Astrocyte (in vitro differentiated cells and primary cell): ENCODE measurements at places on chromosomes 4 and X. TPM values are rescaled to one million over a fixed set of nuclear protein-coding genes. Genes with fewer than 3 reads are reported as not detected.

ALAS2 gene
- not detected in 2 replicates for total RNA-seq

CENPVL1 gene
- total RNA-seq, result 0.19 and 0.25 TPM in 2 replicates

ZXDA gene
- total RNA-seq, result 1.6 and 1.8 TPM in 2 replicates

MAP7D2 gene
- total RNA-seq, result 1.2 and 1.3 TPM in 2 replicates

RGN gene
- not detected in 2 replicates for total RNA-seq

NAA11 gene
- not detected in 2 replicates for total RNA-seq

DNA sequence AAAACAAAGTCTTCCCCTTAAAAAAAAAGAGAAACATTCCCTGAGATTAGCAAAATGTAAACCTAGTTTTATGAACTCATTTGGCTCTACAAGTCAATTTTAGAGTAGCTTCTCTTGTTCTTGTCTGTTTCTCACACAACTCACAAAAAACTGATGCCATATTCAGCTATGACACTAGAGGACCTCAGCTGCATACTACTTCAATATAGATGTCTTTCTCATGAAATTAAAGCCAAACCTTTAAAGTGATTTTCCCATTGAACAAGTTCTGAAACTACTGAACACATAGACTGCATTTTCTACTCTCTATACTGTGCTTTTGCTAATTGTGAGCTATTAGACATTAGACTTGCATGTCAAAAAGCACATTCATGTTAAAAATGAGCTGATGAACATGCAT, 49.8 kb downstream of the TBCK start:
- peak; percentile 35 for DNase-seq

DNA sequence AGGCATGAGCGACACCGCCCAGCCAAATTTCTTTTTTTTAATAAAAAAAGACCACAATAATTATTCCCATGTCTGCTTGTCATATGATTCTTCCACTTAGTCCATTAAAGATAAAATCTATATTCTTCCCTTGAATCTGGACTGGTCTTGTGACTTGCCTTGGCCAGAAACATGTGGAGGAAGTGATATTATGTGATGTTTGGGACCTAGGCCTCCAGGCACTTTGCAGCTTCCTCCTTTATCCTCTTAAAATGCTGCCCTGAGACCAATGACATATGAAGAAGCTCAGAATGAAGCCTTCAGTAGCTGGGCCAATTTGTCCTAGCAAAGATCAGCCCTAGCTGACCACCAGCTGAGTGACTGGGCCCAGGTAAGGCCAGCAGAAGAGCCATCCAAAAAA, 250.0 kb downstream of the INPP4B start:
- DNase-seq, result no peak

DNA sequence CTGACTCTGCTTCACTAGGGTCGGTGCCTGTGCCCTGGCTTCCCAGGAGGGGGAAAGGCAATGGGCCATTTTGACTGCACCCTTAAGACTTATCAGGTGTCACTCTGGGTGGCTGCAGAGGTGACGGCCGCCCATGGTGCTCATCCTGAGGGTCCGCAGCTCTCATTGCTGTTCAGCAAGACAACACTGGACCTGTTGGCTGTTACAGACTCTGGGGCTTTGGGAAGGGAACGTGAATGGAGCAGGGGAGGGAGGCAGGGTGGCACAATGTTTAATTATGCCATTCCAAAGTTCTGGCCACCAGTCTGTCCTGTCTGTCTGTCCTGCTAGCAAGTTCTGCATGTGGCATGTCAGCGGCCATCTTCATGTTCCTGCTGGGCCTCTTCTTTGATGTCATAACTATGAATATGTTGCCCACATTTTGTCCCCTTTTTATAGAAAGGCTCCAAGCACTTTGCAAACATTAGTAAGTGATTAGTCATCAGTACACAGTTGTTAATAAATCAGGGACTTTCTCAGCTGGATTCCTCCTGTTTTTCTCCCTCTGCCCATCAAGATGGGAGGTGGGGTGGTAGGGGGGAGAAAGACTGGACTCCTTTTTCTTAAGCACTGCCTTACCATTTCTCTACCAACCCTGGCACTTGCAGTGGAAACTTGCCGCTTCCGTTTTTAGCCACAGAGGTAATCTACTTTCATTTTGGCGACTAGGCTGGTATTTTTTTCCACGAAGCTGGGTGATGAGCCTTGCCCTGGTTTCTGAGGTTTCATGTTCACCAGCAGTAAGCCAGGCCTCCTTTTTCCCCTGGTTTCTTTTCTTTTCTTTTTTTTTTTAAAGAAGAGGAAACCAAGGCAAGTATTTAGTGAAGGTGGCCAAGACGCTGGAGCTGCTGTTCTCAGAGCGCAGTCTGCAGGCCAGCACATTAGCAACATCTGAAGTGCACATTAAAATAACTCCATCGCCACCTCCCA, 88.6 kb upstream of the TRIM2 start:
- DNase-seq, result peak; percentile 82

- DNase-seq, result peak; percentile 77
Observed at GRCh38 chr4:158015241-158015640, 157.6 kb downstream of the GASK1B start.

GRCh38 chr4:73731968-73732610, 8.3 kb upstream of the CXCL8 start:
- no peak for DNase-seq

DNA sequence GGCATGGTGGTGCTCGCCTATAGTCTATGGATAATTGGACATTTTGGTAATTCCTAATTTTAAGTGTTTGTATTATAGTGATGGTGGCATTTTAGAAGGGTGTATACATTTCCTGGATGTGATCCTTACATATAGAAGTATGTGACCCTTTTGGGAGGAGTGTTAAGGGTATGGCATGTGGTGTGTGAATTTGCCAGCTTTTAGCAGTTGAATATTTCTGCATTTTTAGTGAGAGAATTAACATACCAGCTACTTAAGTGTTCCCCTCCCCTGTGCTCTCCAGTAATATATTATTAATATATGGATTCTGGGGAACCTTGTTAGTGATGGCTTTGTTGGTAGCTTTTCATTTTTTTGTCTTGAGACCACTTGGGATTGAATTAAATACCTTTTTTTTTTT, 55.3 kb downstream of the STAG2 start:
- no peak for DNase-seq

DNA sequence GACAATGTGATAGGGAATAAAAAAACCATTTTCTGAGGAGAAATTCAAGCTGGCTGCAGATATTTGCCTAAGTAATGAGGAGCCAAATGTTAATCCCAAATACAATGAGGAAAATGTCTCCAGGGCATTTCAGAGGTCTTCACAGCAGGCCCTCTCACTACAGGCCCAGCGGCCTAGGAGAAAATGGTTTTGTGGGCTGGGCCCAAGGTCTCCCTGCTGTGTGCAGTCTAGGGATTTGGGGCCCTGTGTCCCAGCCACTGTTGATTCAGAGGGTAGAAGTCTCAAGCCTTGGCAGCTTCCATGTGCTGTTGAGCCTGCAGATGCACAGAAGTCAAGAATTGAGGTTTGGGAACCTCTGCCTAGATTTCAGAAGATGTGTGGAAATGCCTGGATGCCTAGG, 778.7 kb downstream of the CENPC start:
- no peak for DNase-seq

DNA sequence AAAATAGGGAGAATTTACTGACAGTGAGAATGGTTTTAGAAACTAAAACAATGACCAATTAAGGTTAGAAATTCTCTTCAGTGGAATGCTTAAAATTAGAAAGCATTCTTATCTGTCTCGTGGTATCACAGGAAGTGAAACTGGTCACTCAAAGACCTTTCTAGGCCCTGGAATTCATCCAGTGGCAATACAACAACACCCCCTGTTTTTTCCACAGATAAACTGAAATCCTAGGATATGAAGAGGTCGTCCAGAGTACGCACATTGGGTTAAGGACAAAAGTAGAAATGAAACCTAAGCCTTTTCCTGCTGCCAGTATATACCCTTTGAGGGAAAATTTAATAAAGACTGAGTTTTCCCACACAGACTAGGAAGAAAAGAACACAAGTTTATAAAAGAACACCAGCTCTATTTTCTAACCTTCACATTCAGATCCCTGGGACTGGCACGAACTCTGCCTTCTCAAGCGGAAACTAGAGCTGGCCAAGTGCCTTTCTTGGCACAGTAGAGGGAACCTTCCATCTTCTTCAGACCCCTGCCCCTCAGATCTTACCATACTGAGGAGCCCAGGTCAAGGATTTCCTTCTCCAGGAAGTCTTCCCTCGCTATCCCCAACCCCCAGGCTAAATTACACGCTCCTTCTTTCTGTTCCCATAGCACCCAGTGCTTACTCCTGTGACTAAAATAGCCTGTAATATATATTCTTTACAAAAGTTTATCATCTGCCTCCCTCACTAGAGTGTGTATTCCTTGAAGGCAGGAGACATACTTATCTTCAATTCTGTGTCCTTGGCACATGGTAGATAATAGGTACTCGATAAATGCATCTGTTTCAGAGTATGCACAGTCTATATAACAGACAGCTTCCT, 16.9 kb downstream of the LHFPL1 start:
- DNase-seq, result no peak

DNA sequence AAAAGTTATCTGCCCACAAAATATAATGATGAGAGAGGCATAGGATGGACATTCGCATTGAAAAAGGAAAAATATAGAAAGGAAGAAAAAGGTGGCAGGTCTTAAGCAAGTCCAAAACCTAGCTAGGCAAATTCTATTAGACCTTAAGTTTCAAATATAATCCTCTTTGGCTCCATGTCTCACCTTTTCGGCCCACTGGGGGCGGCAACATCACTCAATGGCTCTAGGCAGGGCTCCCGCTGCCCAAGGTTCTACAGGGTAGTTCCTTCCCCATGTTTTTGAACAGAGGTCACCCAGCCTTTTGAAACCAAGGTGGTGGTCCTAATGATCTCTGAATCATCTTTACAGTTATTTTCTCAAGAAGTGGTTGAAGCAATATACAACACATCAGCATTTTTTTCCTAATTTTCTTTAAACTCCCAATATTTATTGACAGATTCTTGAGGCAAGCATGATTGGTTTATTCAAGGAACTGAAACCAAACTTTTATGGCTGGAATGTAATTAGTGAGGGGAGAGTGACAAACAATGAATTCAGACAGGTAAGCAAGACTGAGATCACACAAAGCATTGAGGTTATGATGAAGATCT, 309.4 kb downstream of the ANTXR2 start:
- no peak for DNase-seq

DNA sequence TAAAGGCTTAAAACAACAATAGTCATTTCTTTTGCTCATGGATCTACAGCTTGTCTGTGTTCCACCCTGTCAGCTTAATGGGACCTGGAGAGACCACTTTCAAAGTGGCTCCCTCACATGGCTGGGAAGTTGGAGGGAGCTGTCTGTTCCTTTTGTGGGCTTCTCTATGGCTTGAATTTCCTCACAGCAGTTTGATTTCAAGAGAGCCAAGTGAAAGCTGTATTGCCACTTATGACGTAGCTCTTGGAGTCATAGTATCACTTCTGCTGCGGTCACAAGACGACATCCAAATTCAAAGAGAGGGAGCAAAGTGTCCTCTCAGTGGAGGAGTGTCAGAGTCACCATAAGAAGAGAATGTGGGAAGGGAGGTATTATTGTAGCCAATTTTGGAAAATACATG, 22.7 kb upstream of the ACSL1 start:
- no peak for DNase-seq

DNA sequence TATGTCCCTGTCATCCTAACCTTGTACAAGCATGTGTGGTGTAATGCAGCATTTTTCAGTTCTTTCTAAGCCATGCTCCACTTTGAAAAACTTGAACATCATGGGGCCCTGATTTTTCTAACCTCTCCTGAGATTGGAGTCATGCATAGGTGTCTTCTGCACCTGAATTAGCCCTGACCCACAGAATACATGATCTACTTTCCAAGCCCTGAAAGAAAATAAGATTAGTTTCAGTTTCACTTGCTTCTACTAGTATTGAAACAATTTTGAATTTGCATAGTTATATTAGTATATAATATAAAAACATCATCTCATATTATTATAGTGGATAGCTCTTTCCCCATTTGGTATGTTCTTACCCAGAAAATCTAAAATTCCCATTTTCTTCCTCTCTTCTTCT, 178.2 kb downstream of the HS3ST1 start:
- DNase-seq, result no peak

DNA sequence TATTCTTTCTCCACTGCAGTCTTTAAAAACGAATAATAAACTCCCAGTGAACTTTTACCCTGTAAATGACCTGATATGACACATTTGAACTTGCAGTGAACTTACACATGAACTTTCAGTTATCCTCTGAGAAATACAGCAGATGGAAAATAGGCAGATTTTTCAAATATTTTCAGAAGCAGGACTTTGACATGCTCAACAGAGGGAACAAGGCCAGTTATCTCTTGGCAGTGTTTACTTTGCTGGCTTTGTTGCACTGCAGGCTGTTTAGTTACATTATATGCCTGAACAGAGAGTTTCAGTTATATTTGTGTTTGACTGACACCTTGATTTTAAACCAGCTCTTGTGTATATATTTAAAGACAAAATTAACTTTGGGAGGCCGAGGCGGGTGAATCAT, 47.6 kb upstream of the FGG start:
- peak; percentile 23 for DNase-seq

GRCh38 chrX:20361890-20362262, 95.2 kb upstream of the RPS6KA3 start:
- peak; percentile 80 for DNase-seq

DNA sequence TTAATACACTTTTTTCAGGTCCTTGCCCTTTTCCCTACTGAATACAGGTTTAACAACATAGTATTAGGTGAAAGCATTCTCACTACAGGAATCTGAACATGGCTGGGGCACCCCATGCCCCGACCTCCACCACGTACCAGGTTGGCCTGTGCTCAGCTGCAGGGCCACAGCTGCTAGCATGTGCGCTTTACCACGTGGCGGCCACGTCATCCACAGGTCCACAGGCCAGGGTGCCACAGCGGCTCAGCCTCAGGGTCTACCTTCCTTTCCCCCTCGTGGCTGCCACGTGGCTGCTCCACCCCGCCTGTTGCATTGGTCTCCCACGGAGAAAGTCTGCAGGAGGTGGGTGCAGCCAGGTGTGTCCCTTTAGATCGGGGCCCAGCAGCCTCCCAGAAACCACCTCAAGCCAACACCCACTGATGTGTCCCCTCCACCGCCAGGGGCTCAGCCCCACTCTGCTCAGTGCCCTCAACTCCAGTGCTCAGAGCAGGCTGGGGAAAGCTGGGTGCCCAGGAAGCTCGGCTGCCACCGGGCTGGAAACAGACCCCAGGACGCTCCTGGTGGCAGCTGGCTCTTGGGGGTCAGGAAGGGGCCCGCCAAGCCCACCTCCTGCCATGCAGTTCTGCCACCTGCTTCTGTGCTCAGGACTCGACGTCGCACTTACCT, 17.8 kb downstream of the CTBP1 start:
- no peak for DNase-seq

- DNase-seq, result no peak
Observed at GRCh38 chr4:72274251-72274650, 242.5 kb downstream of the NPFFR2 start.

- no peak for DNase-seq
Observed at GRCh38 chr4:147836807-147837206, 104.9 kb downstream of the ARHGAP10 start.

- DNase-seq, result peak; percentile 67
Observed at GRCh38 chrX:149819371-149819770, 37.6 kb downstream of the MAGEA9 start.

DNA sequence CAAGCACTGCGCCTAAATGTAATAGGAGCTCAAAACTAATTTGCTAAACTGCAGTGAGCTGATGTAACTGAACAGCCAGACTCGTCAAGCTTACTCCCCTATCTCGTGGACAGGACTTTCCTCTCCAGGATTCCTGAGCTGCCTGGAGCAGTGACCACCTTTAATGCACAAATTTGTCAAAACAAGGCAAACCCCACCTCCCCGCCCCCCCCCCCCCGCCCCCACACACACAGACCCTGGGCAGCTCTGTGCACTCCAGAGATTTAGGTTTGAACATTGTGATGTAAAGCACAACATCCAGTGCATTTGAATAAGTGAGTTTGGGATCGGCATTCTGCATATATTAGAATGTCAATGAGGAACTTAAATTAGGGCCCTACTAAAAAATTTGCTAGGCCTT, 77.7 kb upstream of the DHX15 start:
- DNase-seq, result no peak
